ENCODE measurements at places on chromosomes 16 and 17.

DNA sequence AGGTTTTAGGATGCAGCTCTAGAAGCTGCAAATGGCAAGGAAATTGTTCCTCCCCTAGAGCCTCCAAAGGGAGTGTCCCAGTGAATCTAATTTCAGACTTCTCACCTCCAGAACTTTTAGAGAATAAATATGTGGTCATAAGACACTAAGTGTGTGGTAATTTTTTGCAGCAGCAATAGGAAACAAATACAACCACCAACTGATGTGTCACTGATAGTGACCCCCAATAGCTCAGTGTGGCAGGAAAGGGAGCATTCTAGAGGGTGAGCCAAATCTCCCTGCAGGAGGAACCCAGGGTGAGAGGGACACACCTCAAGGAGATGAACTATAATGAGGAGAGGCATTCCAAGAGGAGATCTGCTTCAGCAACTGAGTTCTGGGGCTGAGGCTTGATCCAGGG is 4.1 kb downstream of the CCL4L2 start:
- no peak for DNase-seq

GRCh38 chr17:18300725-18301480 is 13.9 kb downstream of the TOP3A start:
- no peak for DNase-seq

DNA sequence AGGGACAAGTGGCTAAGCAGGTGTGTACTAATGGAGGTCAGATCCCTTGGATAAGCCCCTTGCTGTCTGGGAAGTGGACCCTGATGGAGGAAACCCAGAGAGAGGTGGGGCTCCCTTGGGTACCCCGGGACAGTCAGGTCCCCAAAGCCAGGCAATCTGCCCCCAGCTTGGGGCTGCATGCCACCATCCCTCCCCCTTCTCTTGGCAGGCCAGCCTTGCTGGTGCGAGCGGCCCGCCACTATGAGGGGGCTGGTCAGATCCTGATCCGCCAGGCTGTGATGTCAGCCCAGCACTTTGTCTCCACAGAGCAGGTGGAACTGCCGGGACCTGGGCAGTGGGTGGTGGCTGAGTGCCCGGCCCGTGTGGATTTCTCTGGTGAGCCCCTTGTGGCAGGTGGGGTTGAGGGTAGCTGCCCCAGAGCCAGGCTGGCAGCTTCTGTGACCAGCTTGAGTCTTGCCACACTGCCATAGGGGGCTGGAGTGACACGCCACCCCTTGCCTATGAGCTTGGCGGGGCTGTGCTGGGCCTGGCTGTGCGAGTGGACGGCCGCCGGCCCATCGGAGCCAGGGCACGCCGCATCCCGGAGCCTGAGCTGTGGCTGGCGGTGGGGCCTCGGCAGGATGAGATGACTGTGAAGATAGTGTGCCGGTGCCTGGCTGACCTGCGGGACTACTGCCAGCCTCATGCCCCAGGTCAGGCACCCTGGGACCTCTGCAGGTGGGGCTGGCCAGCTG is 20.1 kb downstream of the FCSK start:
- DNase-seq, result no peak

GRCh38 chr17:65690626-65691310 is 129.3 kb upstream of the AXIN2 start:
- no peak for DNase-seq

GRCh38 chr17:63395075-63395805 is 50.9 kb downstream of the CYB561 start:
- no peak for DNase-seq

DNA sequence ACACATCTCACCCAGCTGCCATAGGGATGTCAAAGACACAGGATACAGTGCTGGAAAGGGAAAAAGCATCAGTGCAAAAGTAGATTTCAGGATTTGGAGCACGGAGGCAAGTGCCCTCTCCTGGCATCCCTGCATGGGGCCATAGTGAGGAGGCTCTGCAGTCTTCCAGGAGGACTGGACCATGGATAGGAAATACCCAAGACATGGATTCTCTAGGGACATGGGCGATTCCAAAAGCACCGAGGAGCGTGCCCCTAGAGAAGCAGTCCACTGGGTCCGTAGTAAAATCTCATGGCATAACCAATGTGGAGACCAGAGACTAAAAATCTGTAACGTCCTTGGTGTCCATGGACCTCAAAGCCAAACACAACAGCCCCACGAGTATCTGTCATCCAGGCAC is 818.2 kb downstream of the KCNJ18 start:
- DNase-seq, result no peak

GRCh38 chr16:67206838-67207248 is 7.9 kb downstream of the ELMO3 start:
- DNase-seq, result no peak

GRCh38 chr17:77444984-77445759 is 304.4 kb downstream of the SEC14L1 start:
- peak; percentile 89 for DNase-seq

DNA sequence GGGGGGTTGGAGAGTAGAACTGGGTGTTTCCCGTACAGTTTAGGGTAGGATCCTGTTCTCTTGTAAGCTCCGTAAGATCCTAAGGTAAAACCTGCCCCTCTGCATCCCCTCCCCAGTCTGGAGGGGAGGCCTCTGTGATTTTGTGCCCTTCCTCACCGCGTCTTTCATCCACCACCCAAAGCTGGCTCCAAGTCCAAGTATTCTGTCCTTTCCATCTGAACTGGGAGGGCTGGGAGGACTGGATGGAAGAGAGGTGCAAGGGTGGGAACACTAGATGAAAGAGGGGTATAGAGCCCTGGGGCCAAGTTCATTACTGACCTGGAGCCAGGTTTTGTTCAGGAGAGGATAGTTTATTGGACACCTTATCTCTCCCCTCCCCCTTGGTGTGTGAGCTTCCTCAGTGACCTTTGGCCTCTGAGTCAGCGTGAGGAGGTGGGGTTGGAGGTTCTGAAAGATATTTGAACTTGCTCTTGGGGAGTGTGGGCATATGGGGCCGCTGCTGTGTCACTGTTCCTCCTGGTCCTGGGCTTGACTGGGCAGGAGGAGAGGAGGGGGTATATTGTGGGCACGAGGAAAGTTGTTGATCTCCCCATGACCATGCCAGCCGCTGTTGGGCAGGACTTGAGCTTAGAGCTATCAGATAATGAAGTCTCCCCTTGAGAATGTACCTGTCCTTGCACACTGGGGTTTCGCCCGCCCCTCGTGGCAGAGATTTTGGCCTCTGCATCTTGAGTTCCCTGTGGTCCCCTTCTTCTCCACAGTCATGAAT is 1.6 kb downstream of the LASP1 start:
- DNase-seq, result peak; percentile 67

- DNase-seq, result no peak
These were observed 826.9 kb upstream of the CDH8 start for GRCh38 chr16:62863139-62863538.

DNA sequence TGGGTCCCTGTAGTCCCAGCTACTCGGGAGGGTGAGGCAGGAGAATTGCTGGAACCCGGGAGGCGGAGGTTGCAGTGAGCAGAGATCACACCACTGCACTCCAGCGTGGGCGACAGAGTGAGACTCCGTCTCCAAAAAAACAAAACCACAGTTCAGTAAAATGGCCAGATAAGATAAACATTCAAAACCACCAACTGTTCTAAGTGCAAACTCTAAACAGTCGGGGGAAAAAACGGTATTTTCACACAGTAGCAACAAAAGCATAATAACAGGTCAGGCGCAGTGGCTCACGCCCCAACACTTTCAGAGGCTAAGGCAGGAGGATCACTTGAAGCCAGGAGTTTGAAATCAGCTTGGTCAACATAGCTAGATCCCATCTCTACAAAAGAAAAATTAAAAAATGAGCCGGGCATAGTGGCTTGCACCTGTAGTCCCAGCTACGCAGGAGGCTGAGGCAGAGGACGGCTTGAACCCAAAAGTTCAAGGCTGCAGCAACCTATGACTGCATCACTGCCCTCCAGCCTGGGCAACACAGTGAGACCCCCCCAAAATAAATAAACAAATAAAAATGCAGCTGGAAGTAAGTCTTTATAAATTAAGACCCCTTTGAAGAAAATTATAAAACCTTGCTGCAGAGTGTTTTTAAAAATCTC is 10.8 kb upstream of the HASPIN start:
- DNase-seq, result no peak

GRCh38 chr17:49949634-49950033 is 19.4 kb upstream of the DLX4 start:
- no peak for DNase-seq

DNA sequence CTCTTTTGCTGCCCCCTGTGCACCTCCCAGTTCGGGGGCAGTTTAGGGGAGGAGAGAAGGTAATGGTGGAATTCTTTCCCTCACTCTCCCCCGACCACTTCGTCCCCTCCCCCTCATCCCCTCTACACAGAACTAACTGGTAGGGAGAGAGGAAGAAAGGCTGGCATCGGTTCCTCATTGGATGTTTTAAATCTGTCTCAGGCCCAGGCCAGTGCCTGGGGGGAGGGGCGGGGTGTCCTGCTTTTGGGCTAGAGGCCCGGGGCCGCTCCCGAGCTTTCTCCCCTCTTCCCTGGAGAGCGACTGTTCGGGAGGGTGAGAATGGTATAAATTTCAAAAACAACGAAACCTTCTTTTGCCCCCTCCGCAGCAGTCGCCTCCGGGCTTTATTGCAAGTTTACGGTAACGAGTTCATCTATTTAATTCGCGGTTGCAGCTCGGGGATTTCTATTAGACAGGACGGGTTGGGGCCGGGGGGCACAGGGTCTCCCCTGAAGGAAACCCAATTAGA is at the start of gene PRAC2:
TSS of gene PRAC2 (plus strand) at position 271 of the 508 bp plus-strand sequence. CDS start 1,226 bp downstream, outside the sequence.
- DNase-seq, result no peak

GRCh38 chr17:45843722-45844121 is 959 bp upstream of the SPPL2C start:
- no peak for DNase-seq

- peak; percentile 87 for DNase-seq
These were observed 7.0 kb downstream of the CORO6 start for GRCh38 chr17:29615492-29616299.

Data from CD4-positive, alpha-beta T cell treated with Interleukin-1 beta for 1 hour (primary cell).